GM12891 (cell line): ENCODE measurements at places on chromosomes 13 and 19.

- DNase-seq: no peak
Observed at GRCh38 chr13:93957371-93957770, 522.1 kb downstream of the DCT start.

- no peak for DNase-seq
Observed at GRCh38 chr13:35714588-35715377, 238.3 kb upstream of the MAB21L1 start.

DNA sequence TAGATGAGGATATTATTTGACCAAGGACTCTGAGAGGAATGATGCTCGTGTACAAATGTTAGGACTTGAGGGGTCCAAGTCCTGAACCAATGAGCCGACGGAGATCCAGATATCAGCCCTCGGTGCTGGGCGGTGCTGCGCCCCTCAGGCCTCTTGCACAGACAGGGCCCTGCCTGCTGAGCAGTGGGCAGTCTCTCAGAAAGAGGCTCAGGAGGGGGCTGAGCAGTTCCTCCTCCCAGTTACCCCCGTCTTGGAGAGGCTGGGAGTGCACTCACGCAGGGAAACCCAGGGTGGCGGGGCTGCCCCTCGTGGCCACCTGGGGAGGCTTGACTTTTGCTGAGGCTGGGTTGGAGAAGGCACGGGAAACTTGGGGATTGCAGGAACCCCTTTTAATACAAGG lies 18.4 kb downstream of the TEX29 start:
- DNase-seq: no peak

- no peak for DNase-seq
Observed at GRCh38 chr13:96662036-96662435, 332.2 kb downstream of the OXGR1 start.

- DNase-seq: no peak
Observed at GRCh38 chr19:8306235-8307054, 1.7 kb downstream of the CD320 start.

GRCh38 chr13:84479656-84480055 lies 597.4 kb upstream of the SLITRK1 start:
- no peak for DNase-seq

GRCh38 chr13:47206111-47206510 lies 309.3 kb upstream of the HTR2A start:
- no peak for DNase-seq

DNA sequence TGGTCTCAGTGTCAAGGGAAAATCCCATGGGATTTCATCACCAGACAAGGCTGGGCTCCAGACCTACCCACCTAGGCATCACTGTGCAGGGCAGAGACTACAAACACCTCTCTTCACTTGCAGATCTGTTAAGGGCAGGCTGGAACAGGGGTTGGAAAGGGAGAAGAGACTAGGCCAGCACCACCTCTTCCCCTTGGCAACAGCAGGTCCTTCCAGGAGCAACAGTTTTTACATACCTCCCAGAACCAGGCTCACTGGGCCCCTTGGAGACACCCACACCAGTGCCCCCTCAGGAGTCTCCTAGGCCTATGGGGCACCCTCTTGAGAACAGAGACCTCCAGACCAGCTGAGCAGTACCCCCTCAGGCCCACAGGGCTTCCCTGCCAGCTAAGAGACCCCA lies 2.5 kb upstream of the UBE2M start:
- no peak for DNase-seq

DNA sequence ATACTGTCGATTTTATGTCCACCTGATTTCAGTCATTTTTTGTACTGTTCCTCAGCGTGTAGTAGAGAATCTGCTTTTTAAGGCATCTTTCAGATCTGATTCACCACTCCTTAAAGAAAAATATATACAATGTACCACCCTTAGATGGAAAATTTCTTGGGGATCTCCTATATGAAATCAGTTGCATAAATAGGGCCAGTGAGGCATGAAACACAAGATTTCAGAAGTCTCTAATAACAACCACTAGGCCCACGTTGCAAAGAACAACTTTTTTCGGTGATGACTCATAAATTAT lies 1.4 kb downstream of the USP12 start:
- DNase-seq: peak; percentile 12

GRCh38 chr13:51260154-51260553 lies 38.0 kb downstream of the FAM124A start:
- DNase-seq: no peak

- DNase-seq: no peak
Observed at GRCh38 chr19:51372021-51372648, 319 bp downstream of the NKG7 start.

DNA sequence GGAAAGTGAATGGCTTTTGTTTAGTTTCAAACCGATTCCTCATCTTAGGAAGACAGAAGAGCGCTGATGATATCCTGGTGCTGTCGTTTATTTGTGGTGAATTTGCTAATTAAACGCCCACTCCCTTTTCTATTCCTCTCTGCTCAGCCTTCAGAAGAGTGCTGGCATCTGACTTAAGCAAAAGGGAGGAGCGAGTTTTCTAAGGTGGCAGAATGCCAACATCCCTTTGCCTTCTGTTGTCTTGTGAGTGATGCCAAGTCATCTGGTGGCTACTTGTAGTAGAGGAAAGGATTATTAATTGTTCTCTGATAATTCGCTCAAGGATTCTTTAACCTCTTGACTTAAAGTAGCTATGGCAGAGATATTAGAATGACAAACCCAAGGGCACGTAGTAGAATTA lies 68.1 kb downstream of the ERCC5 start:
- no peak for DNase-seq

- no peak for DNase-seq
Observed at GRCh38 chr13:50543141-50543540, 300.4 kb downstream of the DLEU7 start.

- DNase-seq: no peak
Observed at GRCh38 chr13:106132216-106132615, 403.2 kb downstream of the EFNB2 start.

DNA sequence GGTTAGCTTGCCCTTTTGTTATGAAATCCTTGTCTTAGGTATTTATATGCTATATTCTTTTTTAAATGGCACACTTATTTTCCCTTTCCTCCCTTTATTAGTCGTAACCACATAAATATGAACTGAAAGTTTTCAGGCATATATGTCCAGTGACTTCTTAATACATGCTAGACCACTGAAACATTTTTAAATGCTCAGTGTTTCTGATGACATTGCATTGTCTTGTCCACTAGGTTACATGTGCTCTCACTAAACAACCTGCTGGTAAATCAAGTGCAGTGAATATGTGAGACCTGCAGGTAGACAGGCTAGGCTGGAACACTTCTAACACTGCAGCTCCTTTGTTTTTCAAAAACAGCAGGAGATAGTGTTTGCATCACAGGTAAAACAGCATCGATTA lies 332.6 kb upstream of the DACH1 start:
- no peak for DNase-seq

DNA sequence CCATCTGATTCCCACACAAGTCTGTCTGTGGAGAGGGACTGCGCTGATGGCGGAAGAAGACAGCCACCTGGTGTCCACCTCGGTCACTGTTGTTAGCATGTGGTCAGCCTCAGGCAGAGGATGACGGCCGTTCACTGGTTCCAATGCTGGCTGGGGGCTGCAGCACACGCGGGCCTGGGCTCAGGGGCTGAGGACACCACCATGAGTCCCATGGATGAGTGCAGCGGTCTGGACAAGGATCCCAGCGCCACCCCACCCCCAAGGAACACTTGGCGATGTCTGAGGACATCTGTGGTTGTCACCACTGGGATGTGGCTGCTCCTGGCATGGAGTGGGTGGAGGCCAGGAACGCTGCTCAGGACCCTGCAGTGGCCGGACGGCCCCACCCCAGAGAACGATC lies 10.9 kb downstream of the DPP9 start:
- no peak for DNase-seq

DNA sequence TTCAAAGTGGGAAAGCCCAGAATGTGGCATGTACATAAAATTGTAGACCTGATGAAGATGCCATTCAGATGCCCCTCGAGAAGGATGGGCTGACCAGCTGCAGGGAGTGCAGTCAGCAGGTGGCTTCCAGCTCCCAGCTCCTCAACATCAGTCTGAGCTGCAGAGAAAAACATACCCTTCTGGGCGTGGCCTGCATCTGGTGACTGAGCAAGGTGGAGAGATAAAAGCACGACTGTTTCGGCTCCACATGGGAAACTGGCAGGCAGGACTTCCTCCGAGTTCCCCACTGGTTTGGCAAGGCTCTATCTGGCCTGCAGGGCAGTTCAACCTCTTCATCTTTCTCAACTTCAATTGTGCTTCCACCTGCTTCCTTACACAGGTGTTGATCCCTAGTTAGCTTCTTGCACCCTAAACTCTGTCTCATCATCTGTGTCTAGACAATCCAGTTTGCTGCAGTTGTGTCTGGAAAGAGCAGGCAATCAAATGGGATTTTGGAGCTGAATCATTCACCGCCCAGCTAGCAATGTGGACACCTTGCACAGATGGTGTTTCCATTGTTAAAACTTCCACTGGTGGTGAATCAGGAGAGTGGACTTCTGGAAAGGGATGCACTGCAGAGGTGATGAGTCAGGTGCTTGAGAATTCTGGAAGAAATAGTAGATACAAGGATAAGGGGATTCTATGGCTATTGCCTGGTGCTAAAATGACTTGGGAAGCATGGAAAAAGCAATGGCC lies 56.8 kb downstream of the POLR1D start:
- no peak for DNase-seq

GRCh38 chr13:36683701-36684100 lies 9.9 kb downstream of the SERTM1 start:
- no peak for DNase-seq

- peak; percentile 21 for DNase-seq
Observed at GRCh38 chr13:27147530-27148170, 24.0 kb downstream of the USP12 start.

DNA sequence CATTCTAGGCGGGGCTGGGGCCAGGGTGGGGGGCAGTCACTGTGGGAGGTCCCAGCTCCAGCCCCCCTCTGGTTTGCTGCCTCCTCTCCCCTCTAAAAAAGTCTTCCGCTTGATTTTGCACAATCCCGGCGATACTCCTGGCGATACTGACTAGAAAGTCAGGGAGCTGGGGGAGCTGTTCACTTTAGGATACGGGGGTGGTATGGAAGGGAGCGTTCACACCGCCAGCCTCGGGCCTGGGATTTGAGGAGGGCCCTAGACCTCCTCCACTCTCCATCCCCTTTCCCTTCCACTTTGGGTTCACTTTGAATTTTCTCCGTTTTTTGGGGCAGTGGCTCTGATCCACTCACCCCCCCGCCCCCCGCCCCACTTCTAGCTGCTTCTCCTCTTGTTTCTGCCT lies 35.0 kb downstream of the KEAP1 start:
- DNase-seq: no peak

DNA sequence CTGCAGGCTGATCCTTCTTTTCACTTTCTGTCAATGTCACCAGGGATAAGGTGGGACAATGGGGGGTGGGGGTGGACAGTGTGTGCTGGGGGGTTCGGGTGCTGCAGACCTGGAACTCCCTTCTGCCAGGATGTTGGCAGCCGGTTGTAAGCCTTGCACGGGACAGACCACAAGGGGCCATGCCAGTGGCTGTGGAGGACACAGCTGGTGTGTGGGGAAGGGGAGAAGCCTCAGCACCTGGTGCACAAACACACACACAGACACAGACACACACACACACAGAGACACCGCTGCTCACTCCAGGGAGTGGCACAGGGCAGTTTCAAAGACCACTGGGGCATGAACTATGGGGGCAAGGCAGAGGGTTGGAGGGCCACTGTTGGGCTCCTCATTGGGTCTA lies 3.6 kb downstream of the F2RL3 start:
- DNase-seq: no peak

- no peak for DNase-seq
Observed at GRCh38 chr13:49476529-49476928, 19.2 kb upstream of the PHF11 start.

- DNase-seq: no peak
Observed at GRCh38 chr19:49125025-49125731, 5.8 kb downstream of the PPFIA3 start.
